ENCODE measurements at places on chromosomes 6 and 20.
A peak's percentile ranks its signal among the peaks of the same experiment; 100 is the strongest.

GRCh38 chr6:154932515-154933027 is 62.5 kb upstream of the TIAM2 start:
- no peak for DNase-seq

GRCh38 chr6:116218172-116218633 is 35.7 kb downstream of the TSPYL4 start:
- peak; percentile 9 for DNase-seq

- DNase-seq: no peak
These were observed 216.1 kb downstream of the QKI start for GRCh38 chr6:163630572-163630971.

DNA sequence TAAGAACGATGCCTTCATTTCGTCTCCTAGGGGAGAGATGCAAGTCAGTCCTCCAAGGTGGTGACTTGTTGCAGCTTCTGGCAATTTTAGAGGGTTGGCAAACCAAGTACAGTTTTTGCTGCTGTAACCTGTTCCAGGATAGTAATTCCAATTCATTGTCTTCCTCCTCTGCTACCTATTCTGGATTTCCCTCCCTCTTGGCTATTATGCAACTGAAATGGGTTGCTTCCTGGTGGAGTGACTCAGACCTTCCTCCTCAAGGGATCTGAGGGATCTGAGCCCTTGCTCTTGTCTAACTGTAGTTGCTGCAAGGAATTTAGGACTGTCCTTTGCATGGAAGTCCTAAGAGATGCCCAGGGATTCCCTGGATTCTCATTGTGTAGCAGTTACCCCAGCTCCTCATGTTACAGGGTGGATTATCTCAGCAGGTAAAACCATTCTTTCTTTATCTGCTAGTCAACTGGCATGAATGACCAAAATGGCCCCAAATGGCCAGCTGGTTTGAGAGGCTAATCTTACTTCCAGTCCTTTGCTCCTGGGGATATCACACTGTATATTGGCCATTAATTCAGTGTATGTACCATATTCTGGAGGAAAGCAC is 17.6 kb upstream of the ELMO2 start:
- no peak for DNase-seq

DNA sequence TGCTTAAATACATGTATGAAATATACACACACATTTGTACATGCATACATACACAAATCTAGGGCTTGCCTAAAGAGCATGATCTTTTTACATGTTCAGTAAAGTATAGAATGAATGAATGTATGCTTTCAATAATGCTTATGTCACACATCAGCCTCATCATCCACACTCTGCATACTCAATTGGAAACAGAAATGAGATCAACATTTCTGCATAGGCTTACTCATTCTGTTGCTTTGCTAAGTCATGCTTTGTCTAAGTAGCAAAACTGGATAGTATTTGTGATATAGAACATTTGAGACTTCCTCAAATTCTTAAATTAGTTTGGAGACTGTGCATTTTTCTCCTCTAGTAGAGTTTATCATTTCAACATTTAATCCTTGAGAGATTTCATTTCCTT is 343.3 kb downstream of the ADGRB3 start:
- no peak for DNase-seq

- no peak for DNase-seq
These were observed 77.2 kb downstream of the GCNT2 start for GRCh38 chr6:10598084-10598960.

- peak; percentile 40 for DNase-seq
These were observed 7.8 kb downstream of the SYNGAP1 start for GRCh38 chr6:33427585-33428223.

DNA sequence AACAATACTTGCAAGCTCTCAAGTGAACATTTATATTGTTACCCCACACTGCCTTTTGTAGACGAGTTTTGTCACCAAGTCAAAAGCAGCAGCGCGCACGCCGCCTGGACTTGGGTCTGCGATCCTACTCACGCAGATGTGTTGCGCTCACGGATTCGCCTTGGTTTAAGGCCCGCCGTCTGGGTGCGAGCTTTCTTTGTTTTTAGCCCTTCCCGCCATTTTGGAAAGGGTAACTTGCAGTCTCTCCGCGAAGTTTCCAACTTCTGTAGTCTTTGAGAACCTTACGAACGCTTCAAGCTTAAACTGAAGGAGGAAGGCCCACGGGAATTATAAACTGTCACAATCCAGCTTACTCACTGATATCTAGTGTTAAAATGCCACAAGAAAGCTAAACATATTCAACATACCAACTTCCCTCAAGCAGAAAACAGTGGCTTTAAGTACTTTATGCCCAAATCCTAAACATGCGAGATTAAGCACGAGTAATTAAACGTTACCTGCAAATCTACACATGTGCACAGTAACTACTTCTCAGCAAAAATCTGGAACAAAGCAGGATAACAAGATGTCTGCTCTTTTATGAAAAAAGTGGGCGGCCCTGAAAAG is 80.4 kb upstream of the BTN3A2 start:
- peak; percentile 13 for DNase-seq

DNA sequence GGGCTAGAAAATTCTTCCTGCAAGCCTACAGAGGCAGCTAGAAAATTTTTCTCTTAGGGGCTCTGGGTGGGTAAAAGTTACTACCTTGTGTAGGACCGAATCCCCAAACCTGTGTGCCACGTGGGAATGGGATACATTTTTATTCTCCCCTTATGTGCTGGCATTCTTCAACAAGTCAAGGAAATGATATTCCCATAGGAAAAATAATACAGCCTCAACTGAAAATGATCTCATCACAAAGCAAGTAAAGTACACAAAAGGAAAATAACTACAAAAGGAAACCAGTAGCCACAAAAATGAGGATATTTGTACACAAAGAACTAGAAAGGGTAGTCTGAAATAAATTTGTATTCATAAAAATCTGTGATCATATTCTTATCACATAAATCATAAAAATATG is 298.1 kb downstream of the LAMA2 start:
- DNase-seq: no peak

- no peak for DNase-seq
These were observed 1.4 kb downstream of the ELOVL5 start for GRCh38 chr6:53347250-53347920.

- DNase-seq: no peak
These were observed 47.6 kb downstream of the PPP1R3G start for GRCh38 chr6:5132731-5133130.

DNA sequence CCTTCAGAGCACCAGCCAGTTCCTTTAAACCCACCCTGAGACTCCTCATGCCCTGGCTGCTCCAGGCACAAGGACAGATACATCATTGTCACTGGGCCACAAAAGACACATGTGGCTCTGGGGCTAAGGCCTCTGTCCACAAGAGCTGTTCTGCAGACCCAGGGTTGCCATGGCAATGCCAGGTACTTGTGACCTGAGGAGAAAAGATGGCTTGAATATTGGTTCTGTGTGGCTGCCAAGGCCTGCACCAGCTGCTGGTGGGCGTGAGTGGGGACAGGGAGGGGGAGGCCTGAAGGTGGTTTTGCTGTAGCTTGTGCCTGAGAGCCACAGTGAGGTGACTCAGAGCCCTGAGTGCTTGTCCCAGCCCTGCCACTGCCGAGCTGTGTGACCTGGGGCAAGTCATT is 31.8 kb downstream of the SAYSD1 start:
- peak; percentile 56 for DNase-seq

DNA sequence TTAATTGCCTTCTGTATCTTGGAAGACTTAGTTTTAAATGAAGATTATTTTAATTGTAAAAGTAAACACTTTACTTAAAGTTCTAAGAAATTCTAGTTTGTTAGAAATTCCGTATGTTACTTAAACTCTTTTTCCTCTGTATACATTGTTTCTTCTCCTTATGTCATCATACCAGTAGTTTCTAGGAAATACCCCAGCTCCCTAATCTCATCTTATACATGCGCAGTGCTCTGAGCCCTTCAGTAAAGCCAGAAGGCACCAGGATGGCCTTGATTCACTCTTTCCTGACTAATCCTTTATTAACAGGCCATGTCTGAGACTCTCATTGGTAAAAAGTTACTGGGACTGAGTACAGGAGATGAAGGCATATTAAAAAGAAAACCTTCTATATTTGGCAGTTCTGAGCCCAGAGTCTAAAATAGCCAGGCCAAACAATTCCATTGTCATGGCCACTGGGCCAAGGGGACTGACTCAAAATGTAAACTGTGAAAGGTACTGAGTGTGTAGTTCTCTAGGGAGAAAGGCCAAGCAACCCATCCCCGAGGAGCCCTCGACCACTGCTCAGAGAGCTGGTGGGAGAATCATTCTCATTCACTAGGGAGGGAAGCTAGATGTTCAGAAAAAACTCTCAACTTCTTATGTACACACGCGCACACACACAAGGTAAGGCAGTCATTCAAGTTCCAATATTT is 25.0 kb downstream of the SLC22A1 start:
- no peak for DNase-seq

- no peak for DNase-seq
These were observed 202.6 kb upstream of the HEY2 start for GRCh38 chr6:125546841-125547251.

DNA sequence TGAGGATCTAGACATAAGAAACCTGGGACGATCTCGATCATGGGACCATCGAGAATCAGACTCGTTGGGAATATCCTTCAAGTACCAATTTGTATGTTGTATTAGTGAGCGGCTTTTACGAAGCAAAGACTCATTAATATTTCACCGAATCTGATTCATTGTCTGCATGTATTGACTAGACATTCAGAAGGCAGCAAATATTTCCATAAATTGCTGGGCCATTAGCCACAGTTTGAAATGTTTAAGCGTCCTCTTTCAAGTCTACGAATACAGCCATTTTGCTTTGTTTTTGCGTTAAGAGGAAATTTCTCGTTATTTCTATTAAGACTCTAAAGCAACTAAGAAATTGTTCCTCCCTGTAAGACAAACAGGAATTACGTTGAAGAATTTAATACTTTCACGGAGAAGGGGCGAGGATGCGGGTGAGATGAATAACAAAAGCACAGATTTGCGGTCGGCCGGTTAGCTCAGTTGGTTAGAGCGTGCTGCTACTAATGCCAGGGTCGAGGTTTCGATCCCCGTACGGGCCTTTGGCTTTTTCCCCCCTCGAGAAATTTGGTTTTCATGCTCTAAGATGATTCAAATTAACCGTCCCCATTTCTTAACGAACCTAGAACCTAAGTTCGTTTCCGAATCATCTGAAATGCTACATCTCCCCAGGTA is 18.5 kb downstream of the POM121L2 start:
- peak; percentile 48 for DNase-seq

- DNase-seq: no peak
These were observed 16.2 kb upstream of the TREM1 start for GRCh38 chr6:41302638-41303037.

- no peak for DNase-seq
These were observed 52.6 kb downstream of the GFRAL start for GRCh38 chr6:55379895-55380294.

- DNase-seq: no peak
These were observed 41.6 kb upstream of the DSE start for GRCh38 chr6:116329156-116329555.

DNA sequence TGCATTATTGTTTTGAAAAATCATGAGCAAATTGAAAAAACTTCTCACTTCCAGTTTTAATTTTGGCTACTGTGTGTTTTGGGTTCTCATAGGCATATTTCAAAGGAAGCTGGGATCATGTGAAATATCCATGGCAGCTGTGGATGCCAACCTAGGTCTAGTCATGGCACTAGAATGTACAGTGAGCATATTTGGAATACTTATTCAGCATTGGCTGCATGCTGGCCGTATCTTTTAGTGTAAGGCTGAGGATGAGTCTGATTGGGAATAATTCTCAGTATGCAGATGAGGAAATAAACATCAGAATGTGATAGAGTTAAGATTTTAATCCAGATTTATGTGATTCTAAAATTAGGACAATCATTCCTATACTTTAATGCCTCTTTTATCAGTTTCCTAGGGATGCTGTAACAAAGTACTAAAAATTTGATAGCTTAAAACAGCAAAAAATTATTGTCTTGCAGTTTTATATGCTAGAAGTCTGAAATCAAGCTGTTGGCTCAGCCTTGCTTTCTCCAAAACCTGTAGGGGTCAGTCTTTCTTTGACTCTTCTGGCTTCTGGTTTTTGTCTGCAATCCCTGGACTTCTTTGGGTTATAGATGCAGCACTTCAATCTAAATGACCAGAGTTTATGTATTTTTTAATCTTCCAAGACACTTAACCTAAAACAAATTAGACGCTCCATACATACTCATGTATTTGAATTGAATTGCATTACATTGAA is 37.7 kb upstream of the DEFB112 start:
- no peak for DNase-seq

GRCh38 chr20:11219192-11219591 is 545.4 kb upstream of the JAG1 start:
- DNase-seq: no peak

- DNase-seq: no peak
These were observed 18.5 kb downstream of the ATP9A start for GRCh38 chr20:51749674-51750036.

DNA sequence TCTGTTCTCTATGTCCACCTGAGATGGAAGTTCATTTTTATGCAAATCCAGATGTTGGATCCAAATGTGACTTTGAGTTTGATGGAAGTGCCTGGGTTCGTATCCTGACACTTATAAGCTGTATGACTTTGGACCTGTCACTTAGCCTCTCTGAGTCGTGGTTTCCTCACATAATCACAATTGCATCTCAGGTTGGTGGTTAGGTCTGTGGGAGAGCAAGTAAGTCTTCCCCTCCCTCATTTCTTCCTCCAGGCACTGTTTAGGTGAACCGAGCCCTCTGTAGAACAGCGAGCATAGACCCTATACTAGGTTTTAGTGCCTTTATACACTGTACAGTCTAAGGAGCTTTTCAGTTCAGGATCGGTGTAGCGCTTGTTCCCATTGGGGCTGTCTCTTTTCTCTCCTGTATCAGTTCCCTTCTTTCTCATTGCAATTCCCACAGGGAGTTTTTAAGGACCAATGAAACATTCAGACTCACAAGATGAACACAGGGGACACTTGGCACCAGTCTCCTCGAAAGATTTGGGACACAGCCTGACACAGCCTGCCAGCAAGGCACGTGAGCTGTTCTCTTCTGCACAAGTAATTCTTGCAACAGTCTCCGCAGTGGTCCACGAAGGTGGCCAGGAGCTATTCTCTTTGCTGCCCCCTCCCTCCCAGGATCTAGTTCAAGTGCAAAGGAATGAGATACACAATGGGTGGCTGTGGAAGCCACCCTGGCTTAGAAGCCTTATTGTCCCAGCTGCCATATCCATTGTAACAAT is 11.8 kb downstream of the TOX2 start:
- no peak for DNase-seq

- DNase-seq: no peak
These were observed 138.1 kb upstream of the RPS6KA2 start for GRCh38 chr6:166765234-166765541.

GRCh38 chr6:94050515-94050914 is 631.2 kb upstream of the EPHA7 start:
- no peak for DNase-seq

Measured in NCI-H774 (cell line).